Activated CD4-positive, alpha-beta T cell treated with anti-CD3 and anti-CD28 coated beads for 36 hours (primary cell): ENCODE measurements at places on chromosomes 13 and 19. TPM values are rescaled to one million over a fixed set of nuclear protein-coding genes. Genes with fewer than 3 reads are reported as not detected.
A peak's percentile ranks its signal among the peaks of the same experiment; 100 is the strongest.

DNA sequence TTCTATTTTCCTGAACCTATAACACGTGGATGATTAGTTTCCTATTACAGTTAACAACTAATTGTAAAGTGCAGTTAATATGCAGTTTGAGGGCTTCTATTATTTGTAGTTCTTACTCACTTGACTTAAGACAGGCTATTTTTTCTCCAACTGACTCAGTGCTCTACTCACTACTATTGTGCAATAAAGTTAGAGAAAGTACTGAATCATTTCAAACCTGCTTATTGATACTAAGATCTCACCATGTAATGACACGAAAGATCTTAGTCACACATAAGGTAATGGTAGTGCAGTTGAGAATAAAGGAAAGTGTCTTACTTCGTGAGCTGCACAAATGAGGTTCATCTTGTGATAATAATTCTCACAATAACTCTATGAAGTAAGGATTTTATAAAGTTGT, 22.8 kb upstream of the ITM2B start:
- H3K27ac ChIP-seq, result no peak overlapping the region
- H3K4me1 ChIP-seq, result peaks cover 24% of the 10 kb centered on the region
- H3K4me3 ChIP-seq, result no peak overlapping the region
- H3K27me3 ChIP-seq, result peaks cover 13% of the 10 kb centered on the region
- H3K36me3 ChIP-seq, result peaks cover 3% of the 10 kb centered on the region

DNA sequence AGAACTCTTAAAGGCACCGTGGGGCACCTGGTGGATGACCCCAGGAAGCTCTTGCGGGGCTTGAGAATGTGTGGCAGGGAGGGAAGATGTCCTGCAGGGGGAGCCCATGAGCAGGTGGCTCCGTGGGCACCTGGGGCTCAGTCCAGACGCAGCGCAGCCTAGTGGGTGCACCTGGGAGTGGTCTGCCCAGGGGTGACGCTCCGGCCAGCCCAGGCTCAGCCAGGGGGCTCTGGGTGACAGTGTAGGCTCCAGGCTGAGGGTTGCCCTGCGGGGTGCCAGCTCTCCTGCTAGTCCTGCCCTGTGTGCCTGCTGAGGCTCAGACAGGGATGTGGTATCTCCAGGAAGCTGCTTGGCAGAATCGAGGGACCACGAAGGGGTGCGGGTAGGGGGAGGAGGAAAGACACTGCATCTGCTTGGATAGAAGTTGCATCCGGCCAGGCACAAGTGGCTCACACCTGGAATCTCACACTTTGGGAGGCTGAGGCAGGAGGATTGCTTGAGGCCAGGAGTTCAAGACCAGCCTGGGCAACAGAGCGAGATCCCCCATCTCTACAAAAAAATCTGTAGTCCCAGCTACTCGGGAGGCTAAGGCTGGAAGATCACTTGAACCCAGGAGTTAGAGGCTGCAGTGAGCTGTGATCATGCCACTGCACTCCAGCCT, 15.0 kb upstream of the PGLS start:
- H3K27me3 ChIP-seq, result no peaks in the 10 kb centered on the region
- peak; percentile 93 for DNase-seq
- H3K4me1 ChIP-seq, result peaks cover 14% of the 10 kb centered on the region
- no peak overlapping the region for H3K4me3 ChIP-seq
- no peak overlapping the region for H3K27ac ChIP-seq

GRCh38 chr19:2271234-2272103, 10.5 kb downstream of the PEAK3 start:
- DNase-seq, result no peak
- H3K4me1 ChIP-seq, result peaks cover 38% of the 10 kb centered on the region
- H3K36me3 ChIP-seq, result peaks cover 39% of the 10 kb centered on the region
- peak overlapping the region; percentile 89 for H3K27ac ChIP-seq
- no peaks in the 10 kb centered on the region for H3K27me3 ChIP-seq
- peak overlapping the region; percentile 89 for H3K4me3 ChIP-seq

GRCh38 chr19:13588957-13589833, 82.9 kb upstream of the CACNA1A start:
- H3K4me3 ChIP-seq, result no peak overlapping the region
- H3K27me3 ChIP-seq, result no peaks in the 10 kb centered on the region
- peak; percentile 90 for DNase-seq
- H3K36me3 ChIP-seq, result no peaks in the 10 kb centered on the region
- no peaks in the 10 kb centered on the region for H3K4me1 ChIP-seq
- H3K27ac ChIP-seq, result no peak overlapping the region

DNA sequence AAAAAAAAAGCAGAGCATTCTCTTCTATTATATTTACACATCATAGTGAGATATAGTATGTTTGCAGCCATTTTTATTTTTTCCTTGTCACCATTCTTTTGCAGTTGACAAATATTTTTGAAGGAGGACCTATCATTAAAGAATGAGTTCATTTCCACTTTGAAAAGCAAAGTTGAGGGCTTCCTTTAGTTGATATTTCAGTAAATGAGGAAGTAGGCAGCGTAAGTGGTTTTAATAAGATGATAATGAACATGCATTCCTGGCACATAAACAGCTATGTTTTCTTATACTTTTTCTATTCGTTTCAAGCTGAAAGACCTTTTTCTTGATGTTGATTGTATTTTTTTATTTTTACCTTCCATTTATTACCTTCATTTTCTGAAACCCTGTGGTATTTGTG, 66.2 kb downstream of the ZMYM2 start:
- H3K36me3 ChIP-seq, result peaks cover 37% of the 10 kb centered on the region
- H3K4me1 ChIP-seq, result peaks cover 16% of the 10 kb centered on the region
- DNase-seq, result no peak
- no peaks in the 10 kb centered on the region for H3K27me3 ChIP-seq
- no peak overlapping the region for H3K4me3 ChIP-seq

DNA sequence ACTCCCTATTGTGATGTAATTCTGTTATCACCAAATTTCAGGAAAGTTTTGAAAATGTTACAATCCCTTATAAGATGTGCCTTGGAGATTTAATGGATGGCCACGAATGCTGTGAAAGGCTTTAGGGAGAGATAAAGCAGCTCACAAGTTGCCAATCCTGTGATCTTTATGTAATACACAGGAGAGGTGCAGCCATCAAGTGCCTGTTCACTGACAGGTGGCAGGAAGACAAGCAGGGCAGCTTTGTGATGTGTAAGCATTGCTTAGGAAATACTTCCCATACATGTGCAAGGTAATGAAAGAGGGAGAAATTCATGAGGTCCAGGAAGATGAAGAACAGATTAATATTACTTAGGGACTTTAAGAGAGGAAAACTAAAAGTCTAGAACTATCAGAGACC, 628.8 kb downstream of the SLITRK6 start:
- no peaks in the 10 kb centered on the region for H3K4me1 ChIP-seq
- H3K27ac ChIP-seq, result no peak overlapping the region
- H3K27me3 ChIP-seq, result no peaks in the 10 kb centered on the region

- H3K27me3 ChIP-seq, result peaks cover 5% of the 10 kb centered on the region
- no peak overlapping the region for H3K27ac ChIP-seq
- no peak for DNase-seq
- no peak overlapping the region for H3K4me3 ChIP-seq
- H3K36me3 ChIP-seq, result no peaks in the 10 kb centered on the region
Observed at GRCh38 chr13:36362914-36363313, 16.7 kb upstream of the SPART start.

DNA sequence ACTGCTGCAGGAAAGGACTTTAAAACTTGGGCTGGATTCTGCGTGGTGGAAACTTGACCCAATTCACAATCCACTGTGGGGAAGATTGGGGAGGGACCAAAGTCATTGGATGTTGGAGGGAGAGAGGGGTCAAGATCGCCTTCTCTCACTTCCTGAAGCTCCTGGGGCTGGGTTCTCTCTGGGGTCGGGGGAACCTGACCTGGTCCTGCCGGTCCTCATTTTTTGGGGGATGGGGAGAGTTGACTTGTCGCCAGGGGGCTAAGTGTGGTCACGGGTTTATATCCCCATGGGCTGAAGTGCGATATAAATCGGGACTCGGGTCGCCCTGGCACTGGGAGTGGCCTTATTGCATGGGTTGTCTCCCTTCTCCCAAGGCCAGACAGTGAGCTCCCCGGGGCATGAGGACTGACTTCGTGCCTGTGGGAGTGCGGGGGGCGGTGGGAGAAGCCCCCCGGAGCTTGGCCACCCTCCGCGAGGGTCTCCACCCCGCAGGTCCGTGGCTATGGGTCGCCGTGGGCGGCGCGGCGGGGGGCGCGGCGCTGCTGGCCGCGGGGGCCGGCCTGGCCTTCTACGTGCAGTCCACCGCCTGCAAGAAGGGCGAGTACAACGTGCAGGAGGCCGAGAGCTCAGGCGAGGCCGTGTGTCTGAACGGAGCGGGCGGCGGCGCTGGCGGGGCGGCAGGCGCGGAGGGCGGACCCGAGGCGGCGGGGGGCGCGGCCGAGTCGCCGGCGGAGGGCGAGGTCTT, 6.3 kb downstream of the ICAM5 start:
- peaks cover 42% of the 10 kb centered on the region for H3K27me3 ChIP-seq
- peaks cover 29% of the 10 kb centered on the region for H3K4me1 ChIP-seq
- no peak for DNase-seq
- no peak overlapping the region for H3K27ac ChIP-seq
- H3K4me3 ChIP-seq, result peak overlapping the region; percentile 52
- H3K36me3 ChIP-seq, result no peaks in the 10 kb centered on the region

GRCh38 chr19:17829855-17830566, 8.7 kb upstream of the INSL3 start:
- no peaks in the 10 kb centered on the region for H3K4me1 ChIP-seq
- DNase-seq, result no peak
- H3K4me3 ChIP-seq, result no peak overlapping the region
- H3K36me3 ChIP-seq, result peaks cover 58% of the 10 kb centered on the region

- H3K27ac ChIP-seq, result peak overlapping the region; percentile 88
- peaks cover 11% of the 10 kb centered on the region for H3K36me3 ChIP-seq
- peak overlapping the region; percentile 38 for H3K4me3 ChIP-seq
- peaks cover 22% of the 10 kb centered on the region for H3K4me1 ChIP-seq
- peak; percentile 77 for DNase-seq
Observed at GRCh38 chr19:17522988-17523872, 11.8 kb downstream of the PGLS start.

DNA sequence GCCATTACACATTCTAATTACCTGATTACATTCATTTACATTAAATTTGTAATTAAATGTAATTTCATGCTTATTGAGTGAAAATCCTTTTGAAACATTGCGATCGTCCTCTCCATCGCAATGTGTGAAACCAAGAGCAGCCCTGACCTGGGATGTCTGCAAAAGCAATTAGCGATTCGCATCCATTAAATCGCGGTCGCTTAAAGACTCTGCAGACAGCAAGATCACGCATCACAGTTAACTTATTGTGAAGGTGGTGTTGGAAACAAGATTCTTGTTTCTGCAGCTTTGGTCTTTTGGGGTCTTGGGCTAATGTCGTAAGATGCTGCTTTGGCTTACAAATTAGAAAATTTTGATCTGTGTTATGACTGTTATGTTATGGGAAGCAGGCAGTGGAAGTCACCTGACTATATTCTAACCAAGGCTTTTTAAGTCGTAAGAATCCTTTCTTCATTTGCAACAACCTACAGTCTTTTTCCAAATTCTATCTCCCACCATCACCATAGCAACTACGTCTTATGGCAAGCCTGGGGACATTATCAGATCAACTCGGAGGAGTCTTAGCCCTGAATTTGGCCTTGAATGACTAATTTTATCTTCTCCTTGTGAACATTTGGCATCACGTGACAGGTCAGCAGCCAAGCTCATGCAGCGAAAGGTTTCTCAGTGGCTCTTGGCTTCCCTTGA, 142.8 kb upstream of the SOX1 start:
- no peak overlapping the region for H3K27ac ChIP-seq
- DNase-seq, result no peak
- no peaks in the 10 kb centered on the region for H3K4me1 ChIP-seq
- no peaks in the 10 kb centered on the region for H3K36me3 ChIP-seq
- no peak overlapping the region for H3K4me3 ChIP-seq

DNA sequence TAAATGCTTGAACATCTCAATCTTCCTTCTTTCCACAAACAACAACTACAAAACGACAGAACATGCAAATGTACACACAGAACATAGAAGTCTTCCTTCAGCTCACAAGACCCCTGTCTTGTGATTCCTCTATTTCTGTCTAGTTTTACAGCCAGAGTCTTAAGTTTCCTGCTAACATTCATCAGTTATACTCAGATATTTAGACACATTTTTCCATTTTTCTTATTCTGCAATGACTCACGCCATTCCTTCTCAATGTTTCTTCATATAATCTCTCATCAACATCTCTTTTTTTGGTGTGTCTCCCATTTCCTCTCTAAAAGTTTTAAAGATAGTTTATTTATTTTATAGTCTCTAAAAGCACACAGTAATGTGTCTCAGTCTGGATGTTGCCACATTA, 1872.9 kb upstream of the PCDH20 start:
- H3K36me3 ChIP-seq, result no peaks in the 10 kb centered on the region
- no peak for DNase-seq
- no peak overlapping the region for H3K27ac ChIP-seq
- no peaks in the 10 kb centered on the region for H3K4me1 ChIP-seq
- no peaks in the 10 kb centered on the region for H3K27me3 ChIP-seq

DNA sequence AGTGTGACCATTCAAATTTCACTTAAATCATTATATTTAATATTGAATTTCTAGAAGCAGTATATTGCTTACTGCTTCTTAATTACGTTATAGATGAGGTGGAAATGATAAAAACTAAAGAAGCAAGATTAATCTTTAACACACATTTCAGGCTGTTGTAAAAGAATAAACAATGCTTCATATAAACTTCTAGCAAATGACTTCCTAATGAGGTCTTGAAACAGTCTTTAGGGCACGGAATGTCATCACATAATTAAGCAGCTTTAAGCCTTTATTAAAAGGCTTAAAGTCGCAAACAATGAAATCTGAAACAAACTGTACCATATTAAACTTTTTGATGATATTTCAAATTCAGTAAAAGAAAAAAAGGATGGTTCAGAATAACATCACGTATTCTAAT, 1.9 kb downstream of the SLITRK6 start:
- no peak overlapping the region for H3K4me3 ChIP-seq
- H3K36me3 ChIP-seq, result no peaks in the 10 kb centered on the region
- no peaks in the 10 kb centered on the region for H3K4me1 ChIP-seq

DNA sequence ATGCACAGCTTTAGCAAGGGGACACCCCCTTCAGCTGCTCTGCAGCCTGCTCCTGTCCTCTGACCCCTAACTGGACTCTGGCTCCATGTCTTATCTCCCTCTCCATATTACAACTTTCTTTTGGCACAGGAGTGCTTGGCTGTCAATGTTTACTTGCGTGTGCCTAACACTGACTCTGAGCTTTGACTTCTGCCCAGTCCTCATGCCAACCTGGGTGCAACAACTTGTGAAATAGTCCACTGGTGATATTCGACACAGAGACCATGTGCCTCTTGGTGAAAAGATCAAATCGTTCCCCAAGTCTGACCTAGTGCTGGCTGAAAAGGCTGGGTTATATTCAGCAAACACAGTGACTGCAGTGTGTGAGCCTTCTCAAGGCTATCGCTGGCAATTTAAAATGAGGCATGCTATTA, 34.1 kb upstream of the KLF12 start:
- H3K4me3 ChIP-seq, result no peak overlapping the region
- H3K36me3 ChIP-seq, result no peaks in the 10 kb centered on the region
- no peaks in the 10 kb centered on the region for H3K27me3 ChIP-seq
- no peak for DNase-seq

ZNF490 gene
- 7.7 TPM for total RNA-seq

IL17D gene
- total RNA-seq, result 0.21 TPM

TMEM147 gene
- total RNA-seq, result 73.1 TPM

NRTN gene
- 0.21 TPM for total RNA-seq

ZNF724 gene
- 19.1 TPM for total RNA-seq

REXO1 gene
- total RNA-seq, result 39.3 TPM

PABPC3 gene
- 0.74 TPM for total RNA-seq

CYP4F12 gene
- total RNA-seq, result not detected
